Stimulated activated CD8-positive, alpha-beta memory T cell treated with anti-CD3 and anti-CD28 coated beads, Interleukin-4, amount 100 ng/mL, for 1 hour (primary cell): ENCODE measurements at places on chromosomes 2 and 18.

GRCh38 chr2:149076863-149077412, 38.4 kb downstream of the LYPD6B start:
- no peak for DNase-seq

- DNase-seq = no peak
Observed at GRCh38 chr2:33614190-33614589, 15.1 kb upstream of the FAM98A start.

GRCh38 chr18:23209031-23209430, 73.7 kb downstream of the CABLES1 start:
- no peak for DNase-seq

- no peak for DNase-seq
Observed at GRCh38 chr2:113219525-113219888, 45.7 kb downstream of the PSD4 start.

DNA sequence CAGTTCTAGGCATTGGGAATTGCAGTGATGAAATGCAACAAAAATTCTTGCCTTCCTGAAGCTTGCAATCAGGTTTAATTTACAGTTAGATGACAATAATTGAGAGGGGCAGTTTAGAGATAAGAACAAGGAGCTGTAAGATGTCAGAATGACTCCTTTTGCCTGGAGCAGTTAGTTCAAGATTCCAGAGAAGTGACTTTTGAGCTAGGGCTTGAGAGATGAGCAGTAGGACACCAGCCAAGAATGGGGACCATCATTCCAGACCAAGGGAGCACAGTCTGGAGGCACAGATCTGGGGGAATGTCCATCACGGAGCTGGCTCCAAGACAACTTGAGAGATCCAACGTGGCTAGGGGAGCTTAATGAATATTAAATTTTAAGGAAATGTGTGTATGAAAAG, 26.8 kb downstream of the CACNB4 start:
- DNase-seq = no peak

DNA sequence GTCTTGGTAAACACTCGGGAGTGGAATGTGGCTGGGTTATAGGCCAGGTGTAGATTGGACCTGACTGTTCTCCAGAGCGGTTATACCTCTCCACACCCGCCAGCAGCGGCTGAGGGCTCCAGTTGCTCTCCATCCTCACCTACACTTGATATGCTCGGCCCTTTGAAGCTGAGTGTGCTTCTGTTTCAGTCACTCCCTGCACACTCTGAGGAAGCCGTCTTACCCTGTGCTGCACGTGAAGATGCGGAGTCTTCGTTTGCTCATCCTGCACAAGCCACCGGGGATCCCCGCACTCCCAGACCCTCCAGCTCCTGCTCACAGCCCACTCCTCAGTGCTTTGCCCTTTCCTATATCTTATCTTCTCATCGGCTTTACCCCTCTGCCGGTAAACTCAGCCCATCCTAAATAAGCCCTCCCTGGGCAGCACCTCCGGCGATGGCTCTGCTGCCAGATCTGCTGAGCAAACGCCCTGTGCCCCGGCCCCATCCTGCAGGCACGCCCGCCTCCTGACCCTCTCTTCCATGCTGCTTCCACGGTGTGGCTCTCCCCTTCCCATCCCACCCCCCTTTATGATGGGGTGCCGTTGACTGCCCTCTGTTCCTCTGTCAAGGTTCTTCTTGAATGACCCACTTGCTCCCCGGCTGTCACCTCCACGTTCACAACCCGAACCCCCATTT, 47.3 kb upstream of the ODC1 start:
- DNase-seq = no peak

DNA sequence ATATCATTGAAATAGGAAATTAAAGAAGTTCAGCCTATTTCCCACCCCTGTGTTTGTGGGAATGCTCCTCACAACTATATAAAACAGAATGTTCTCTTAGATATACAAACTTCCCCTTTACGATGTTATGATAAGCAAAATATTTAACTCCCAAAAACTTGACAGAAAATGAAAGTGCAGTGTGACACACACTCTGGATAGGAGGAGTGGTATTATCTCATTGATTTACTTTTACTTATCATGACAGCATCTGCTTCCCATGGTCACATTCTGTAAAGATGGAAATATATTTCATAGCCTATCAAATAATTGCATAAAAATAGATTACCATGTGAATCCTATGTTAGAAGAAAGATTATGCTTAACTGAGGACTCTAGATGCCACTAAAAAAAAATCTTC, 96.6 kb upstream of the STK17B start:
- DNase-seq = no peak

- DNase-seq = no peak
Observed at GRCh38 chr18:49249521-49249920, 210.9 kb downstream of the DYM start.

GRCh38 chr2:207876842-207877535, 107.3 kb upstream of the FZD5 start:
- DNase-seq = no peak

- no peak for DNase-seq
Observed at GRCh38 chr18:75474332-75474731, 46.8 kb upstream of the SMIM21 start.

DNA sequence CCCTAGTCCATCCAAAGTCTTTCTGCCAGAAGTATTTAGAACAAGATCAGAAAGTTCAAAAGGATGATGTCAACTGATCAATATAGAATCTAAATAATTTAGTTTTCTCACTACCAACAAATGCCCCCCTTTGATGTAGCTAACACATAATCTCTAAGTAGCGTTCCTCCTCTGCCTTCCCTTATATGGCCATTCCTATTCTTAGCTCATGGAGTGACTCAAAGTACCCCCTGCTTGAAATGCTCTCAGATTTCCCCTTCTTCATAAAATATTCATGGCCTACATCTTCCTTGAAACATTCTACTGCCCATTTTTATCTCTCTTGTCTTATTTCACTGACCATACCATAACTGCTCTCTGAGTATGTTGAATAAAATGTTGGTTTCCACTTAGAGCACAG, 151.5 kb downstream of the UPP2 start:
- DNase-seq = no peak

- DNase-seq = no peak
Observed at GRCh38 chr2:200353120-200353519, 46.6 kb downstream of the SPATS2L start.

GRCh38 chr18:816088-816653, 4.1 kb upstream of the YES1 start:
- no peak for DNase-seq

DNA sequence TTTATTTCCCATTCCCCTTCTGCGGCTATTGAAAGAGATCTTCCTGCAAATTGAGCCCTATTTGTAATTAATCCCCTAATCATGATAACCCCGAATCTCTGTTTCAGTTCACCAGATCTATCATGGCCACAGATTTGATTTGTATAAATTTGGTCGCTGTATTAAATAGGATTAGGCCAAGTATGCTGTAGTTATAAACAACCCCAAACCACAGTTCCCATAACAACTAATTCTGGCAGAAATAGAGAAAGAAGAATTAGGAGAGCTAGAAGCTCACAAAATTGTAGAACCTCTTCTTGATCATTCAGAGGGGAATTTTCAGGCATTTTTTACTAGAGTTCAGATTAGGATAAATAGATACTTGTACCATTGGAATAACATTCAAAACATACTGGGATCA, 433.7 kb upstream of the TNP1 start:
- no peak for DNase-seq

GRCh38 chr2:70527447-70528080, 26.1 kb downstream of the TGFA start:
- no peak for DNase-seq

- no peak for DNase-seq
Observed at GRCh38 chr2:170088776-170089175, 89.2 kb upstream of the MYO3B start.

- DNase-seq = peak; percentile 38
Observed at GRCh38 chr2:196131384-196131937, 39.9 kb downstream of the STK17B start.

DNA sequence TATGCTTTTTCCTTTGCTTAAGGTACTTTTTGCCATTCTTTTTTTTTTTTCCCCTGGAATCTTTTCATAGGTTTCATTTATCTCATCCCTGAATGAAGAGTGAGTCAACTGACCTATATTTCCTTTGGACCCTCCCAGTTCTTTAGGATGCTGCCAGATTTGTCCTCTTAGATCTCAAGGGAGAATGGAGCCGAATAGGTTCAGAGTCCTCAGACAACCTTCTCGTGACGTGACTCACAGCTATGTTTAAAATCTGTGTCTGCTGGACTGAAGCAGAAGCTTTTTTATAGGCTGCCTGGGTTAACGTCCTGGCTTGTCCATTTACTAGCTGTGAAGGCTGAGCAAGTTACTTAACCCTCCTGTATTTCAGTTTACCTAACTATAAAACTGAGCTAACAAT, 358.6 kb downstream of the DLGAP1 start:
- DNase-seq = no peak

DNA sequence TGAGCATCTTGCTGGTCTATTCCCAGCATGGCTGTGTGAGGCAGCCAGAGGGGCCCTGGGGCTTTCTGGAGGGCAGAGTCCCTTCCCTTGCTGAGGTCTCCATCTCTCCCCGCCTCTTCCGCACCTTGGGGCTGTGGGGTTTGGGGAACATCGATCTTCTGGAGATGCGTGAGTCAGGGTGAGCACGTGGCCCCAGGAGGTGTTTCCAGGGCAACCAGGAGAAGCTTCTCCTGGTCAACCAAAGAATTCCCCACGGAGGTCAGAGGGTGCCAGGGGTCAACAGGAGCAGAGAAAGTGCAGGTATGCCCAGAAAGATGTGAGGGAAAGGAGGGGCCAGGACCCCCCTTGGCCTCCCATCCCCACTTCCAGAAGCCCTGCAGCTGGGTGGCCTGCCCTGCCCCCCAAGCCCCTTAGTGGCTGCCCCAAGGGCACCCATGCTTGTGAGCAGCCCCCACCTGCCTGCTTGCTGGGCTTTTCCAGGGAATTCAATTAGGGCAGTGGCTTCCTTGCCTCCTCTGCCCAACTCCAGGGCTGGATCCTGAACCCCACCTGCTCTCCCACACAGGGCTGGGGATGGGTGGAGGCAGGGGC, 2.8 kb upstream of the PROM2 start:
- DNase-seq = no peak

DNA sequence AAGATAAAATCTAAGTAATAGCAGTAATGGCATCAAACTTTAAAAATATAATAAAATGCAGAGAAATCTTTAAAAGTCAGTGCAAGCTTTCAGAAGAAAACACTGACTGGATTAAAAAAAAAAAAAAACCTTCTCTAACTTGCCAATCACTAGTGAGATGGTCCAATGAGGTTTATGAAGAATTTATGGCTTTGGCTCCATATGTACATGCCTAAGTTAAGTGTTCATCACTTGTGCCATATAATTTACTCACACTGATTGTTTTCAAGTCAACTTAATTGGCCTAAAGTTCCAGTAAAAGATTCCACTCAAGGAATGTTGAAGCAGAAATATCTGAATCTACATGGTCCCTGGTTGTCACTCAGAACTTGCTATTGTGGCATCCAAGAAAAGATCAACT, 40.7 kb upstream of the RAB27B start:
- DNase-seq = no peak
